ENCODE measurements at places on chromosomes 3 and 15.

DNA sequence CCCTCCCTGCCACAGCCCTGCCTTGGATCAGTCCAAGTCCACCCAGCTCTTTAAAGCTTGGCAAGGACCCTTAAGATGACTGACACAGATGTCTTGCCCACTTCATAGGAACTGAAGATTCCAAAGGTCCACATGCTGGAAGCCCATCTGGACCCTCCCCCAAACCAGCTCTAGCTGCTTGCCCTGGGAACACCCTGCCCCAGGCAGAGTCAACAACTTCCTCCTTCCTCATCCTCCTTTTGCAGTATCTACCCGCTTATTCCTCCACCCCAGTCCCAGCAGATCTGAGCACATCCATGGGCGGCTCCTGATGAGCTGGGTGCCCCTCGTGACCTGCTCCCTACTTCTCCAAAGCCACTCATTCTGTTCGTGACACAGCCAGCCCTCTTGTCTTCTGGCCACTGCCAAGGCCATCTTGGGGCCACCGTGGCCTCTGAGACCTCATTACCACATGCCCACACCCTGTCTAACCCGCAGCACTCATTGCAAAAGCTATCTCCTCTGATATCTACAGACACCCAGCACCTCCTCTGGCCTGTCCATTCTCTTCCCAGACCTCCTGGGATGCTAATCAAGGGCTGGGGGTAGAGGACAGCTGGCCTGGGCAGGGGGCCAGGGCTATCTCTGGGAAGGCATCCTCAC is 2.0 kb upstream of the PFKFB4 start:
- DNase-seq = no peak

DNA sequence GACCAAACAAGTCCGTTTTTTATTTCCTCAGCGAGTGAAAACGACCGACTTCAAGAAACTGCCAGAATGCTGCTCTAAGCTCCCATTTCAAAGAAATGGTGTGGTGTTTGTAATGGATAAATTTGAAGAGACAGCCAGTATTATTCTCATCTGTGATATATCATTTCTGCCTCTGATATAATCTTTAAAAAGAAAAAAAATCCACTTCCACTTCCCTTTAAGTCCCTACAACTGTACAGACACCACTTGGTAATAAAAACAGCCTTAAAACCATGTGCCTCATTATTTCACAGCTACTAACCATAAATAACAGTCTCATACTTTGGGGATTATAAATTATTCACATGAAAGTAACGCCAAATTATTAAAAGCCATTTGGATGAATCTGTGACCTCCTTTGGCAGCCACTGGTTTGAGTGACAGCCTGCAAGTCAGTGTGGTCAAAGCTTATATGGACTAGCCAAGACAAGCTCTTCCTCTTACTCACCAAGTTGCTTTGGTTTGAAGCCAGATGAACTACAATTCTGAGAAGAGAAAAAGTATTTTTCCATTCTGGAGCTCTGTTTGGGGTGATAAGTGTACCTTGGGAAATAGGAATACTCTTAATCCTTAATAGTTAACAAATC is 168.0 kb downstream of the SHOX2 start:
- DNase-seq = no peak

DNA sequence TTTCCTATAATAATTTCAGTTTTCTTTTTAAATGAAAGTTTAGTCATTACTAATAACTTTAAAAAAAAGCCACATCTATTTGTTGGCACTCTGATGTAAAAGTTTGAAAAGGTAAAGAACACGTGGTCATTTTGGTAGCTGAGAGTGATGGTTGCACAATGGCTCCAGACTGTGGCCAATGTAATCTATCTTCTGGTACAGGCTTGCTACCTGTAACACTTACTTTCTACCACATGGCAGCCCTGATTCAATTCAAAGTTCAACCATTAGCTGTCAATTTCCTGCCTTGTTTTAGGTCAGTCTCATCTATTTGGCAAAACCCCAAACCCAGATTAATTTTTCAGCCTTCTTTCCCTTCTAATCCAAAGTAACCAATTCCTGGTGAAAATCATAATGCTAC is 126.1 kb downstream of the TUSC7 start:
- DNase-seq = no peak

DNA sequence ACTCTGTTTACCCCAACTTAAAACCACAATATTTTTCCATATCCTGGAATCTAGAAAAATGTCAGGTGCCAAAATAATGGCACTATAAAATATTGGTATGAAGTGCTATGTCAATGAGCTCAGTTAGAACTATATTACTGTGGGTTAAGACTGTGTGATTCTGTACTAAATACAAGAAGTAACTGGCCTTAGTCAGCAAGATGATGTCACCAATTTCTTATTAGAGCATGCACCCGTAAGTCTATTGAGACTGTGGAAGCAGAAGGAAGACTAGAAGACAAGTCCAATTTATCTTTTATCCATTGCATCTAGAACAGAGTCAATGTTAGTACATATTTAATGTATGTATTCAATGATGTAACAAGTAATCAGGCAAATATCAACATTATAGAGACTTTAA is 25.0 kb downstream of the LRRC58 start:
- DNase-seq = no peak

- DNase-seq = no peak
Observed at GRCh38 chr3:13539671-13540070, 9.3 kb upstream of the FBLN2 start.

GRCh38 chr15:86055688-86056087 is 24.0 kb upstream of the AGBL1 start:
- DNase-seq = no peak

GRCh38 chr3:186247821-186248814 is 113.9 kb downstream of the DGKG start:
- DNase-seq = no peak

GRCh38 chr3:149507491-149508324 is 33.2 kb downstream of the TM4SF4 start:
- no peak for DNase-seq

DNA sequence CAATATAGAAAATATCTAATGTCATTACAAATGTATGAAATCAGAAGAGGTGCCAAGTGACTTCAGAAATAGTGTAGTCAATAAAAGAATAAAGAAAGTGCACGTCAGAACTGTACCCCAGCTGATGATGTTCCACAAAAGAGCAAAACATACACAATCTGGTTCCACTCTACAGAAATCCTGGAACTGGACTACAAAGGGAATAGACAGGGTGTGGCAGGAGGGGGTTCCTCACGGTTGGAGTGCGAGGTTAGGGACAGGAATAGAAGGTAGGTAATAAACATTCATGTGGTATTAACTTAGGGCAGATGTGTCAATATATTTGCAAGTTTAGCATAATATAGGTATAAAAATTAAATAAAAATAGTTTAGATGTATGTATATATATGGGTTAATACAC is 103.3 kb upstream of the GOLGA6L6 start:
- no peak for DNase-seq

GRCh38 chr3:73326396-73326795 is 264.9 kb downstream of the EBLN2 start:
- DNase-seq = no peak

DNA sequence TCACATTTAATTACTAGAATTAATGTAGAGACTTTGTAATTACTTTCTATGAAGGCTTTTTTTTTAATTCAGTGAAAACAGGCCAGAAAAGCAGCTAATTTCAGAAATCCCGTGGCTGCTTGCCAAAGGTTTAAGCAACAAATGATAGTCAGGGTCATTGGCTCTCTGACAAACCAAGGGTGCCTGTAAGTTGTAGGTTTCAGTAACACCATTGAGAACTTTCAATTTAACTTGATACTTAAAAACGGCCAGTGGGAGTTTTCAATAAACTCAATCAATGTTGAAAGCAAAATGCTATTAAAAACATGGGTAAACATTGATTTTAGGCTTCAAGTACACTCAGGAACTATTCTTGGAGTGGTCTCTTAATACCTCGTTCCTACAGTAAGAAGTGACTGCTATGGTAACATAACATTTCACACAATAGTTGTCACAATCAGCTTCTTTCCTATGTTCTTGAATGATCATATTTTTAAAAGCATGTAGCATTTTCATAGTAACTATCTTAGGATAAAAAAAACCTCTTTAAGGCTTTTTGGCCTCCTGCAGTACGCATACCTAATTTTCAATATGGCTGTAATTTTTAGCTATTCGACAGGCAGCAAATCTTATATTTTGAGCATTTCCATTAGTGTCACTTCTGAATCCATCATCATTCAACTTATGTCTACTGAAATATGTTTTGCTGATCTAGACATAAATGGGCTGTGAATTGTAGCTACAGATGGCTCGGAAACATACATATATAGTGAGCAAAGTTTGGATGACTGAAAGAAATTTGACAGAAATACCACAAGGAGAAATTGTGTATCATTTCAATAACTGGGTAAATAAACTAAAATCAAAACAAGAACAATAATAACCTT is 592.1 kb upstream of the GBE1 start:
- DNase-seq = no peak

DNA sequence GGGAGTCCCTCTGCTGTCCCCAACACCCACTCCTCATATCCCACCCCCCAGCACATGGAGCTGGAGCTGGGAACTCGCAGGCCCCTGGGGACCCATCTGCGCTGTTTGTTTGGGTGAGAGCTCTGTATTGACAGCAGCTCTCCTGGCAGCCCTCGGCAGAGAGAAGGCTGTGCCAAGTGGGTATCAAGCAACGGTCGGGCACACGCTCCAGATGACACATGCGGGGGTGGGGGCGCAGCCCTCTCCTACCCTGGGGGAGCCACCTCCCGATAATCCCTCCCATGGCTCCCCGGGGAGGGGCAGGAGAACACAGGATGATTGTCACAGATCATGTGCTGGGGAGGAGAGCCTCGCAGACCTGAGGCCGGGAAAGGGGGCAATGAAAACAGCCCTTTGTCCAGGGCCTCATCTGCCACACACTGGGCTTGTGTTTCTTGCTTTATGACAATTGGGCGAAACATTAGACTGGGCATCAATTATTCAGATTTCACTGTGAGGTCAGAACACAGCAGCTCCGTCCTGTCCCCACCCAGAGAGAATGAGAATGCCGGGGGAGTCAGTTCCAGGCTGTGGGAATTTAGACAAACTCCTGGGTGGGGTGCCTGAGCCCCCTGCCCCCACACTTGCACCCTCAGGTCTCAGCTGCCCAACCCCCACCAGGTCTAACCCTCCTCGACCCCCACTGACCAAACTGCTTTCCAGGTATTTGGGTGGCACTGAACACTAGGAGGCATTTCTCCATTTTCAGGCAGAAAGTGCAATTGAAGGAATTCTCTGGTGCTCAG is 46.4 kb upstream of the KLF13 start:
- no peak for DNase-seq

DNA sequence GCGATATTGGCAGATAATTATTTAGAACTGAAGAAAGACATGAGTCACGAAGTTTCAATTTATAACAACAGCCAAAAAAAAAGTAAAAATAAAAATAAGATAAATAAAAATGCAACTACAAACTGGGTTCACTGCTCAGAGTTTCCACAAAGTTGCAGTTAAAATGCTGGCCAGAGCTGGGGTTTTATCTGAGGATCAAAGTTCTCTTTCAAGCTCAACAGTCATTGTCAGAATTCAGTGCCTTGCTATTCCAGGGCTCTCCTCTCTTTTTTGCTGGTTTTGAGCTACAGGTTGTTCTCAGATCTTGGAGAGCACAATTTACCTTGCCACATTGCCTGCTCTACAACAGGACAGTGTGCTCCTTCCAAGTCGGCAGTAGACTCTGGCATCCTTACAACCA is 60.1 kb downstream of the PYDC2 start:
- DNase-seq = no peak

DNA sequence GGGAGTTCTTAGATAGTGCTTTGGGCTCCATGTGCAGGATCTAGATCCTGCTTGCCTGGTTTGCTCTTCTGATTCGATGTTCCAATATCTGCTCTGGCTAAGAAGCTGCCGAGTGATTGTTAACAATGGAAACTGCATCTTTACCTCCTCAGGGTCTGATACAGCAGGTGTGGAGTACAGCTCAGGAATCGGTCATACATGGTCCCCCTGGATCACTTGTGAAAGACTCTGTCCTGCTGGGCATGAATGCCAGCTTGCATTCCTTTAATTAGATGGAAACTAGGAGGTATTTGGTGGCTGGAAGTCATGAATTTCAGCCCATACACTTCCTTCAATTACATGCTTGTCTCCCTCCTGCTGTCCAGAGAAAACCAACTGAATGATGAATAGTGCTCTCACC is 95.3 kb downstream of the CHRNA7 start:
- no peak for DNase-seq

- no peak for DNase-seq
Observed at GRCh38 chr3:107411056-107411455, 33.8 kb downstream of the CCDC54 start.

DNA sequence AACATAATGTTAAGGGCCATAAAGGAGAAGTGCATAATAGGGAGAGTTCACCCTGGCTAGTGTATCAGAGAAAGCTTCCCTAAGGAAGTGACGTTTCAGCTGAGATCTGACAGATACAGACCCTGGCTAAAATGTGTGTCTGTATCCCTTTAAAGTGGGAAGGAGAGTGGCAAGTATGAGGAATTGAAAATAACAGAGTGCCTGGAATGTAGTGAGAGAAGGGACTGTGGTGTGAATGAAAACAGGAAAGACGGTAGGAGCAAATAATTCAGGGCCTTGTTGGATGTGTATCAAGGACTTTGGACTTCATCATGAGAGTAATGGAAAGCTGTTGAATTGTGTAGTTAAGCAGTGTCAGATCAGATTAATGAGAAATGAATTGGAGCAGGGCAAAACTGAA is 30.5 kb downstream of the NEO1 start:
- DNase-seq = no peak

GRCh38 chr15:101710806-101711205 is 13.5 kb downstream of the TARS3 start:
- no peak for DNase-seq

GRCh38 chr15:88178631-88179030 is 77.9 kb downstream of the NTRK3 start:
- DNase-seq = no peak

DNA sequence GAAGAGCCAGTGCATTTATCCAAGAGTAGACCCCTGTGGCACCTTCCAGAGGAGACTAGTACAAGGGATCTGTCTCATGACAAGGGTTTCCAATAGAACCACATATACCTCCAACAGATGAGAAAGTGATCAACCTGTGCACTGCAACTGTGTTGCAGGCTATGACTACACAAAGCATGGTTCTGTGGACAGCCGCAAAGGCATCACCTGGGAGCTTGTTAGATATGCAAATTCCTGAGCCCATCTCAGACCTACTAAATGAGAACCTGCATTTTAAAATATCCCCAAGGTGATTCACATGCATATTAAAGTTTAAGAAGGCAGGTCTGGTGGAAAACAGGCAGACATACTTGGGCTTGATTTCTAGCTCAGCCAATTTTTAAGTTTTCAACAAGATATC is 368.7 kb downstream of the FOXP1 start:
- no peak for DNase-seq

DNA sequence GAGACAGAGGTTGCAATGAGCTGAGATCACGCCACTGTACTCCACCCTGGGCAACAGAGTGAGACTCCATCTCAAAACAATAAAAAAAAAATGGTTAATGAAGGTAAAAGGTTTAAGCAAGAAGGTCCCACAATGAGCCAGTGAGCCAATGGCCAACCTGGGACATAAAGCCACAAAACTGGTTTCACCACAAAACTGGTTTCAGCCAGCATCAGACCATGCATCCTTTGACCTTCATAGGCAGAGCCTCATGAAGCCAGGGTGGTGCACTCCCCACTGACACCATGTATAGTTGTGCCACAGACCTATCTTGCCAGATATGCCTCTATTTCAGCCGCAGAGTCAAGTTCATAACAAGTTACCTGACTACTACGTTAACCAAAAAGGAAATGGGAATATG is 41.9 kb downstream of the SCAP start:
- DNase-seq = no peak
